ENCODE measurements at places on chromosomes 5 and 9.

- no peak for DNase-seq
Measured at GRCh38 chr5:176410486-176411180, 5.7 kb downstream of the CLTB start.

GRCh38 chr9:134555094-134555650 is 86.4 kb upstream of the COL5A1 start:
- DNase-seq: no peak

GRCh38 chr9:92432350-92432749 is 8.1 kb upstream of the OMD start:
- DNase-seq: no peak

GRCh38 chr5:72134226-72134899 is 27.1 kb downstream of the MAP1B start:
- DNase-seq: peak; percentile 45

DNA sequence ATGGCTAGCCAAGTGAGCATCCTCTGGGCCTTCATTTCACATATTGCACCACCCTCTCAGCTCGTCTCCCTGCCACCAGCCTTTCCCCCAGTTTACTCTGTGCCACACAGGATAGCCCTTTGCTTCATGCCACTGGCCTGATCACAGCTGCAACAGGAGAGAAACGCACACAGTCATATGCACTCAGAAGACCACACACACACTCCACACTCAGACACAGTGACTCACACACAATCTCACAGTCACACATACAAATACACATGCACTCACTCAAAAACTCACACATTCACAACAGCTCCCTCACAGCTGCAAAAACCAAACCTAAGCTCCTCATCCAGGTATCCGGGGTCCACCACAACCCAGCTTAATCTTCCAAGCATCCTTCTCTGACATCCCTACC is 38.7 kb downstream of the TTC39B start:
- no peak for DNase-seq

DNA sequence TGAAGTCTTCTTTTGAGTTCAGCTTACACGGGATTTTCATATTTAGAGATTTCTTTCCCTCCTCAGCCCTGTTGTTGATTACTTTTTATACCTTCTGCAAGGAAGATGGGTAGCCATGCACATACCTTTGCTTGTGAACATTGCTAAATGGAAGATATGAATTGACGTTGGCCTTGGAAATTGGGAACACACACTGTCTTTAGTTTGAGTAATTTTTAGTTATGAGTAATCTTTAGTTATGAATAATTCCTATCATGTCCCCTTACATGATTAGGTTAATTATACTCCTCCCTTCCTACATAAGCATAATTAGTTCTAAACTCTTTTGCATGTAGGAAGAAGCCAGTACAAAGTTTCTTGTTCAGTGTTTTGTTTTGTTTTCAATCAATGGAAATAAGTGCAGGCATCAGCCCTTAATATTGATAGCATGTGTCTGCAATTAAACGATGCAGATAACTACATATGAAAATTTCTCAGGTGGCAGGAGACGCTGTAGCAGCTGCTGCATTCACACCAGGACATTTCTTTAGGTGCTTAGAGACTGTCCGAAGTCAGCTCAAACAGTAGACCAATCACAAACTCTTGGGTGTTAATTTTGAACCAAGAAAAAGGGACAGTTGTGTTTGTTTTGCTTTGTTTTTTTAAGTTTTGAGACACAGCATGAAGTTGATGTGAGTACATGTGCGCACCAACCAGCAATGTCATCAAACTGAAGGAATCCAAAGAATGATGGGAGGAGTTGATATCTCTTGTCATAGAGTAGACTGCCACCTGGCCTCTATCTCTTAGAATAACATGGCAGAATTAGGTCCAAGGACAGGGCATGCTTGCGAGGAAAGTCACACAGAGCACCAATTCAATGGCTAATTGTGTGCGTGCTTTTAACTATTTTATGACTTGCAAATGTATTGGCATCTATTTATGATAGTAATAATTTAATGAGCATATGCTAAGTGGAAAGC is 51.4 kb downstream of the SMARCA2 start:
- no peak for DNase-seq

- no peak for DNase-seq
Measured at GRCh38 chr9:92506184-92506857, 24.0 kb upstream of the ASPN start.

GRCh38 chr9:37963936-37964739 is 60.2 kb upstream of the SLC25A51 start:
- no peak for DNase-seq

DNA sequence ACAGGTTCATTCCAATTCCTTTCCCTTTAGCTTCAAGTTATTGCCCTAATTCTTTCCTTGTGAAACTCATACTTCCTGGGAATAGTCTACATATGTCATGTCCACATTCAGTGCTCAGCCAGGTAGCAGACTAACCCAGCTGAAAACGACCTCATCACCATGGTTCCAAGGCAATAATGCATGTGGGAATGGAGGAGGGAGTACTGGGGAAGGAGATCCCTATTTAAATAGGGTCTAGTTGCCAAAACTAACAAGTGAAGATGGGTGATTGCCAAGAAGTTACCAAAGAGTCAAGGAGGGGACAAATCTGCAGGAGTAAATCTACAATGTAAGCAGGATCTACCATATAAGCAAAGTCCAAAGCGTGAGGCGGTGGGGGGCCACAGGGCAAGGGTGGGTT is 47.3 kb upstream of the MCTP1 start:
- no peak for DNase-seq

DNA sequence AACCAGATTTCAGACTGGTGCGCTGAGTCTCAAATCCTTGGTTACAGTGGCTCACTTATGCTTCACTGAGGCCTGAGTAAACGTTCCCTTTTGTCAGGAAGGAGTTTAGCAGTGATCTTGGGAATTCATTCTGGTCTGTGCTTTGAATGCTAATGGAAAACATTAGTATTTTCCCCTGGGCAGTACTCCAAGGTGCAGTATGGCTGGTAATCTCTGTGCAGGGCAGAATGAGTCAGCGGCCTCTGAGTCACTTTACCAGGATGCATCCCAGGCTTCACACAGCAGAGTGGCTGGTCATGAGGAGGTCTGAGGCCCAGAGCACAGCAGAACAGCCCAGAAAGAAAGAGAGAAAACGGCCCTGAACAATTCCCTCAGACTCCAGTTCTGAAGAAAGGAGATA is 54.0 kb downstream of the PCA3 start:
- peak; percentile 73 for DNase-seq

DNA sequence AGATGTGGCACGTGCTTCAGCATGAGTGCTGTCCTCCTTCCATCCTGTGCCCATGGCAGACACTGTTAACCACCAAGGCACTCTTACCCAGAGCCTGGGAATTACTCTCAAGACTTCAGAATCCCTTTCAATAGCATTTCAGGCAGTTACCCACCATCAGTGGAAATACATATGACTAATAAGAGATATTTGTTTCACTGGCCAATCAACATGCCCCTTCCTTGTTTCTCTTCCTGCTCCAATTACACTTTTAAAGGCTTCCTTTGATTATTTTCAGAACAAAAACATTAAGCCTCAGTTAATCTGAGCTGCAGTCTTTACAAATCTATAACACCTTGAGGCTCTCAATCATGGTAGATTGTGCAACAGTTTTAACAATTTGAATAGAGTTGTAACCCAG is 70.8 kb downstream of the PRELID2 start:
- no peak for DNase-seq

DNA sequence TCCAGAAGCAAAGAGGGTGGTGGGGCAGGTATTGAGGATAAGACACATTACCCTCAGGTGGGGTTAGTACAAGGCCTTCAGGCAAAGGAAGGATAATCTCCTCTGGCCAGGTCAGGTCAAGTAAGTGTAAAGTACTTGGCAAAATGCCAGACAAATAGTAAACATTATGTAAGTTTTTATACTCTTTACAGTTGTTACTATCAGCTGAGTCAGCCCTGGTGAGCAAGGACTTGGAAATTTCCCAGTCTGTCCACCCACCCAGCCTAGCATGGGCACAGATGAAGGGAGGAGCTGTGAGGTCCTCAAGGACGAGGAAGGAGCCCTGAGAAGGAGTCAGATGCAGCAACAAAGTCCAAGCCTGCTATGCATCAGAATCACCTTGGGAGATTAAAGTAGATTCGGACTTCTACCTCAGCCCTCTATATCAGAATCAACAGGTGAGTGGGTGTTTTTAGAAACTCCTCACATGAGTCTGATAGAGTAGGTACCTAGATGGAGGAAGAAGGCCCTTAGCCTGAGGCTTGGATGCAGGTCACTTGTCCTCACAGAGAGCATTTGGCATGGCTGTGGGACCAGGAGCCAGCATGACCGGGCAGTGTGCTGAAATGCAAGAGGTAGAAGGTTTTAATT is 50.2 kb upstream of the BARX1 start:
- DNase-seq: no peak

DNA sequence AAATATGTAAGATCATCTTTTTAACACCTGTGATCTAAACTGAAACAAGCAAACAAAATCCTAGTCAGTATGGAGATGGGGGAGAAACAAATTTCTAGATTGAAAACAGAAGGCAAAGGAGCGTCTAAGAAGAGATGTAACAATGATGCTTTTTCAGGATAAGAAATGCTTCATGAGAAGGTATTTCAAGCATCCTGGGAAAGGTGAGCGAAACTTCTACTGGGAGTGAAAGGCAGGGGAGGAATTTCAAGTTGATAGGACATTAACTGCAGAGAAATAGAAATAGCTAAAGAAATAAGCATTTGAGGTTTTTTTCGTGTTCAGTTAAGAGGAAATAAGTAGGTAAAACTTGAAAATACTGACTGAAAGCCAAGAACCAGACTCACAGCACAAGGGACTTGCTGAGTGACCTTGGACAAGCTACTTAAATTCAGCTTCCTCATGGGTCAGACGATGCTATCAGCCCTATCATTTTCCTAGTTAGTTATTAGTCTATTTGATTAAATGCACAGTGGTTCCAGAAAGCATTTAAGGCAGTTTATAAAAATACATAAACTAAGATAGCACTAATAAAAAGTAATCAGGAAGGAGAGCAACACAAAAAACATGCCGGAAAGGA is 406.3 kb downstream of the PDE4D start:
- no peak for DNase-seq

GRCh38 chr9:127079446-127080140 is 42.8 kb downstream of the ANGPTL2 start:
- no peak for DNase-seq

- DNase-seq: no peak
Measured at GRCh38 chr5:135430135-135430437, 17.1 kb downstream of the DCANP1 start.

GRCh38 chr9:99231711-99232110 is 9.6 kb downstream of the SEC61B start:
- DNase-seq: no peak

GRCh38 chr9:76198336-76198735 is 195.9 kb downstream of the RFK start:
- no peak for DNase-seq

DNA sequence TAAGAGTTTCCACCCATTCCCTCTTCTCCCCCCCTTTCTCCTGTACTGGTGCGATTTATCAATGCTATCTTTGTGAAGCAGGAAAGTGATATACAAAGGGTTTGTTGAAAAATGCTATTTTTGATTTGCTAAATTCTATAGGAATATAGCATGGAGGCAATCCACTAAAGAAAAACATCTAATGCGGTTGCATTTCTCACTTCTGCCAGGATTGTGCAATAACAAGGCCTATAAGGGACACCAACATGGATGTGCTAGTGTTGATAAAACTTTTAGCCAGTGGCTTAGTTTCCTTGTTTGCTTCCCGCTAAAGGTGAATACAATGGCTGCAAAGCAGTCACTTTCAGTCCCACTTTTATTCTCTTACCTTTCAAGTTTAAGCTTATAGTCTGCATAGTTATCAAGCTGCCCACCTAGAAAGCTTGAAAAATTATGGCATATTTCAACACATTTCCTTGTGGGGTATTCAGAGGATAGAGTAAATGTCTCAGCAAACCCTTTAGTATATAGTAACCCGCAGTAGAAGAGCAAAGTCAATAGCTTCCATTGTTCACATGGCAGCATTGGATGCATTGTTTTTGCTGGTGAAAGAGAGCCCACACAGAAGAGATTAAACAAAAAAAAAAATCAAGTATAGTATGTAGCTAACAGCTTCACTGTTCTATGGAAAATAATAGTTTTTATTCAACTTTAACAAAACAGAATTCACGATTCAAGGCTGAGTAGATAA is 674.6 kb upstream of the SEMA6A start:
- no peak for DNase-seq

- no peak for DNase-seq
Measured at GRCh38 chr9:32384002-32384363, 460 bp upstream of the ACO1 start.

GRCh38 chr9:99433555-99433954 is 211.5 kb downstream of the SEC61B start:
- DNase-seq: no peak

DNA sequence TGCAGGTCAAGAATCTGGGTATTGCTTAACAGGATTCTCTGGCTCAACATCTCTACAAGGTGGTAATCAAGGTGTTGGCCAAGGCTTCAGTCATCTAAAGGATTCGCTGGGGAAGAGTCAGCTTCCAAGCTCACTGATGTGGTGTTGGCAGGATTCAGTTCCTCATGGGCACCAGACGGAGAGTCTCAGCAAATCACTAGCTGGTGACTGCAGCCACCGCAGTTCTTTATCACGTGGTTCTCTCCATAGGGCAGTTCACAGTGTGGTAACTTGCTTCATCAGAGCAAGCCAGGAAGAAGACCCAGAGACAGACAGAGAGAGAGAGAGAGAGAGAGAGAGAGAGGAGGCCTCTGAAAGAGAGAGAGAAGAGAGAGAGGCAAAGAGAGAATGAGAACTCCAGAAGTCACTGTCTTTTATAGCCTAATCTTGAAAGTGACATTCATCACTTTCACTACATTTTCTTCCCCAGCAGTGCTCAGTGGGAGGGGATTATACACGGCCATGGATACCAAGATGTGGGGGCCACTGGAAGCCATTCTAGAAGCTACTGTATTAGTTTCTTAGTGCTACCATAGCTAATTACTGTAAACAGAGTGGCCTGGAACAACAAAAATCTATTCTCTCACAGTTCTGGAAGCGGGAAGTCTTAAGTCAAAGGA is 109.2 kb upstream of the SMIM23 start:
- DNase-seq: no peak

DNA sequence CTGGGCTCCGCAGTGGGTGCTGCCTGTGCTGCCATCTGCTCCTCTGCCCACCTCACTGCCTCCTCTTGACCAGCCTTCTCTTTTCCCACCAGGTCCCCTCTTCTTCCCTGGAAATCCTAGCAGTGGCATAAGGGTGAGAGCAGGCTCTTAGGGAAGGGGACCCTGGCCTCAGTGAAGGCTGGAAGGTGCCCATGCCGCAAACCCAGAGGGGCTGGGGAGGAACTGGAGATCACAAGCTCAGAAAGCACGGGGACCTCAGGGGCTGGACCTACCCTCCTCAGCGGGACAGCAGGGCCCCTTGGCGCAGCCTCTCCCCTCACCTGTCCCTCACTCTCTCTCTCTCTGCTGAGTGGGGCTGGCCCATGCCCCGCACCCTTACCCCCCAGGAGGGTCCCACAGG is 144.4 kb upstream of the IRX2 start:
- DNase-seq: no peak

GRCh38 chr5:98296426-98296825 is 477.0 kb upstream of the RGMB start:
- DNase-seq: no peak

DNA sequence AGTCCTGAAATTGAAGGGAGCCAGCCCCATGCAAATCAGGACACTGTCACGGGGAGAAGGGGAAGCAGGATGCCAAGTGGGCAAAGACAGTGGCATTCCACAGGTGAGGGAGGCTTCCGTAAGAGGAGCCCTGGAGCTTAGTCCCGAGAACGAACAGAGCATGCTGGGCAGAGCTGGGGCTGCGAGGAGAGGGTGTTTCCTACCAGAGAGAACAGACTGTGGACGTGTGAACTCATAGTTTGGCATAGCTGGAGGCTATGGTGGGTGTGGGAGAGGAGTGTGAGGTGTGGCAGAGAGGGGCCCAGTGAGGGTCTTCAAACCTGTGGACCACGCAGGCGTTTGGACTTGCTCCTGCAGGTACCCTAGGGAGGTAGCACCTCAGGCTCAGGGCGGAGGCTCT is 102.8 kb upstream of the SMIM23 start:
- no peak for DNase-seq
